ENCODE measurements at places on chromosomes 4 and X.

GRCh38 chr4:123345935-123346300 is 50.7 kb upstream of the SPRY1 start:
- DNase-seq: no peak

DNA sequence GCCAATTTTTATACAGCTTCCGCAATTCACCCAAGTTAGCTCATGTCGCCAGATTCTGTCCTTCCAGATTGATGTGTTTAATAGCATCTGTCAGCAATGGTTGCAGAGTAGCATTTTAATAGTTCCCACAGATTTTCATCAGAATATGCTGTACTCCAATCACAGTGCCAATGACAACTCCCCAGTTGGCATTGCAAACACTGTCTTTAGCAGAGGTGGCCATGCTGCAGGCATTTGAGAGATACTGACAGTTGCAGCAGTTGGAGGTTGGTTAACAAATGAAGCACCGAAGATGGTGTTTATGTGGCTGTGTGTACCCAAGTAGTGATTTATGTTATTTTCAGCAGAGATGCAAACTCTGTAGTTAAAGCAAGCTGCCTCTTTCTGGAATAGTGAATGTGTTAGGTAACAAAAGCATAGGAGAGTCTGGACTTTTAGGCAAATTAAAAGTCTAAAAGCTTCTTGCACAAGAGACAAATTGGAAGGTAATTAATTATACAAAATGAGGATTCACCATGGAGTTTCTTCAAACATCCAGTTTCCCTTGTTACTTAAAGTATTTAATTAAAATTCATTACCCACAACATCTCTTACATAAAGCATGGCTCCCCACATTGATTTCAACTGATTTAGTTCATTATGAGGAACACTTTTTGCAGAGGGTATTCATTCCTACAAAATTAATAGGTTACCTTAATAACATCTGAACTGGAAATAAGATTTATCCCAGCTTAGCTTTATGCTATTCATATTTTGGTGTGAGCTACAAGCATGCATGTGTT is 65.2 kb downstream of the PARM1 start:
- DNase-seq: no peak

- no peak for DNase-seq
These were observed 27.6 kb upstream of the BCORL1 start for GRCh38 chrX:129954804-129955203.

DNA sequence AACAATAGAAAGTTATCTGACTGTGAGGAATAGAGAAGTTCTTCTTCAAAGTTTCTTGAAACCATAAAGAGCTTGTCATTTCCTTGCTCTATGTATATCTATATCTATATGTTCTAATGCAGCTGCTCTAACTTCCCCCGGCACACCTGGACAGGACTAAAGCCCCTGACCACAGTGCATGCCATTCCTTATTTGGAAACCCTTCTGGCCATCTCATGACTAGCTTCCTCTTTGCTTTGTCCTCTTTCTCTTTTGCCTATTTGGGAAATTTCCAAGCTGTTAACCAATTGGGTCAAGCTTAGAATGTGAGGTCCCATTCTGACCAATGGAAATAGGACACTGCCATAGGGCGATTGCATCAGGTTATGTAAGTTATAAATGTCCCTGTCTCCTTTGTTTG is 1481.1 kb downstream of the STIM2 start:
- DNase-seq: no peak

GRCh38 chrX:103453655-103454054 is 65.6 kb downstream of the RAB40A start:
- no peak for DNase-seq

DNA sequence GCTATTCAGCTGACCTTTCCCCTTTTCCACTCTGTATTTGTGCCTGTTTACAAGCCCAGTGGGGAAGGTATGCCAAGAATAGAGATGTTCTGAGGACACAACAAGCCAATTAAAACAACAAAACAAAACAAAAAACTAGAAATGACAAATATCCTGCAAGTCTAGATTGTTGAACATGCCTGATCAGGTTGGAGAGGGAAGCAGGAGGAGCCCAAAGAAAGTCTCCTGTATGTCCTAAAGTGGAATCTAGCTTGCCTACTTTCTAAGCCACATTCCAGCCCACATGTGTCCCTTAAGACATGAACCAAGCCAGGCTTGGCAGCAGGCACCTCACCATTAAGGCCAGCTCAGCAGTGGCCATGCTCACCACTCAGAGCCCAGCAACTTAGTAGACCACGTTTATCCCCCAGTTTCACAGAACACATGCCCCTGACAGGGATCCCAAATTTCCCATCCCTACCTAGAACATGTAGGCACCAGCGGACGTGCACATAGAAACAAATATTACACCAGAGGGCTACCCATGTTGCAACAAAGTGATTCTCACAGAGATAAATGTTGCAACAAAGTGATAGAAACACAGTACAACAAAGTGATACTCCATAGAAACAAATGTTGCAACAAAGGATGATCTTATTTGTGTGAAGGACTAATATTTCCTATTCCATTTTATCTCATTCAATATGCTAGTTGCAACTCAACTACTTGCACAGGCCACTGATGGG is 48.3 kb downstream of the CD99L2 start:
- DNase-seq: no peak

DNA sequence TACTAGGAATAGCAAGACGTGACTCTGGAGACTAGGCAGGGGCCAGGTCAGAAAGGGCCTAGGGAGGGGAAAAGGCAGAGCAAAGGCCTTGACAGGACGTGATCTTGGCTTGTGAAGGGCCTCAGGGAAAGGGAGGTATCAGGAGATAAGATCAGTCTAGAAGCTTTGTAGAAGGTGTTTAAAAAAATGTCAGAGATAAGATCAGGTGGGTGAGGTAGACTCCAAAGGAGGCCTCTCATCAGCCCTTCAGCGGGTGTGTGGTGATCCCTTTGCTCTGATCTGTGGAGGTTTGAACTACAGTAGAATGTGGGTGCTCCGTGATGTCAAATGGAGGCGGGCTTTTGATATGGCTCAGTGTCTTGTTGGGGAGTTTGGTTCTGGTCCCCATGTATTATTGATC is 78.8 kb upstream of the PRPS1 start:
- no peak for DNase-seq

GRCh38 chr4:138405466-138405891 is 163.3 kb upstream of the SLC7A11 start:
- no peak for DNase-seq

GRCh38 chrX:135273162-135273561 is 21.3 kb downstream of the ETDA start:
- DNase-seq: no peak

GRCh38 chr4:38024206-38024509 is 64.0 kb downstream of the PTTG2 start:
- no peak for DNase-seq

DNA sequence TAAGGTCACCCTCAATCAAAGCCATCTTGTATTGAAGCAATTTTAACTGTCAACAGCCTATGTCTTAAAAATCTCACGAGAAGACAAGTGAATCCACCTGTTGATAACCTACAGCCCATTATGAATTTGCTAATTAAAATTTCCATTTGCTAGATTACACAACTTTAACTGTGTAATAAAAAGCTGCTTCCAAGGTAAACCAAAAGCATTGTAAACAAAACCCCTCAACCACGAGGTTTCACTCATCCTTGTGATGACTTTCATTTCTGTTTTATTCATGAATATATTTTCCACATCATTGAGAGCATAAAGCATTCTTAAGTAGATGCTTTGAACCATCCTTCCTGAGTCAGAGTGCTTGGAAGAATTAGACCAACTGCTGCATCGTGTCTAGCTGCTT is 217.5 kb upstream of the GYPA start:
- DNase-seq: no peak

DNA sequence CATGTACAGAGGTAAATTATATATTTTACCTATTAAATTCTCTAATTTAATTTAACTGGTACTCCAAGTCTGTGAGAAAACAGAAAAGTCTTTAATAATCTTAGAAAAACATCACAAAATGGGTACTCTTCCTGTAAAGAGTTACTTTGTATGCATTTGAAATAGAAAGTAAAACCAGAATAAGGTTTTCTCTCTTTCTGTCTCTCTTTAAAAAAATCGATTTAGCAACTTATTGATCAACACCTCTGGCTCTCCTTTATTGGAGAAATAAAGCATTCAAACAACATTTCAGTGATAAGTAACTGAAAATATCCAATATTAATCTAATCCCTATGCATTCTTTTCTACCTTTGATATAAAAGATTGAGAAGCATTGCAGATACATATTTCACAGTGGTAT is 27.4 kb downstream of the ATOH1 start:
- no peak for DNase-seq

- no peak for DNase-seq
These were observed 37.1 kb downstream of the RGS12 start for GRCh38 chr4:3329887-3330286.

DNA sequence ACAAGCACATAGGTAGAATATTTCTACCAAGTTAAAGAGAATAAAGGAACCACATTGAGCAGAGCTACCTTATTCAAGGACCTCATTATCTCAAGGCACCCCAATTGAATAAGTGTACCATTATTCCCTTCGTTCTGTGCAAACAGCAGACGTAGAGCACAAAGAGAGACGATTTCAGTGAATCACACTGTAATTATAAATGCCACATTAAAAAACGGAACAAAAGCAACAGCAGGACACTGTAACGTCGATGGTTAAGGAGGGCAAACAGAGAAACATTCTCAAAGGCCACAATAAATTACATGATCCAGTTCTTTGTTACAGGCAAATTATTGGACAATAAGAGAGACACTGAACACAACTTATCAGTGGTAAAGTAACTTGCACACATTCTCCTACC is 644.1 kb upstream of the TENM3 start:
- no peak for DNase-seq

DNA sequence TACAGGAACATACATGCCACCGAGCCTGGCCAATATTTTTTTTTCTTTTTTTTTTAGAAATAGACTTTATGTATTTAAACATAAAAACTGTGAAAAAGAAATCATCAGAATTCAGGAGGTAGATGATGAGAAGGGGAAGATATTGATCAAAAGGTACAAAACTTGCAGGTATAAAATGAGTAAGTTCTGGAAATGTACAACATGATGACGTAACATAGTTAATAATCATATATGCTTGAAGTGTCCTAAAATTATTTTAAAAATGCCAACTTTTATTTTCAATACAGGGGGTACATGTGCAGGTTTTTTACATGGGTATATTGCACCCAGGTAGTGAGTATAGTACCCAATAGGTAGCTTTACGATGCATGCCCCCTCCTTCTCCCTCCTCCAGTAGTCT is 337.6 kb downstream of the GRID2 start:
- DNase-seq: no peak

GRCh38 chr4:11869191-11869870 is 440.6 kb upstream of the HS3ST1 start:
- no peak for DNase-seq

DNA sequence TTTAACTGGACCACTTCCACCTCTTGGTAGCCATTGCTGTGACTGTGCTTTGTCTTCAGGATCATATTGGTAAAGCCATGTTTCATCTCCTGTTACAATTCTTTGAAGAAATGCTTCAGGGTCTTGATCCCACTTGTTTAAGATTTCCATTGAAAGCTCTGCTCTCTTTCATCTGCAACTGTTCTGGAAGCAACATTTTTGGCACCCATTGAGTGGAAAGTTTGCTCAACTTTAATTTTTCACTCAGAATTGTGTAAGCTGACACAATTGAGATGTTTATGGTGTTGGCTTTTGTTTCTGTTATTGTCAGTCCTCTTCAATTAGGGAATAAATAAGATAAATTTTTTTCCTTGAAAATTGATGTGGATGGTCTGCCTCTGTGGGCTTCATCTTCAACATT is 237.4 kb downstream of the MAPK10 start:
- no peak for DNase-seq

GRCh38 chrX:3504916-3505315 is 158.5 kb upstream of the MXRA5 start:
- no peak for DNase-seq

GRCh38 chrX:53984895-53985294 is 59.4 kb downstream of the PHF8 start:
- DNase-seq: no peak

DNA sequence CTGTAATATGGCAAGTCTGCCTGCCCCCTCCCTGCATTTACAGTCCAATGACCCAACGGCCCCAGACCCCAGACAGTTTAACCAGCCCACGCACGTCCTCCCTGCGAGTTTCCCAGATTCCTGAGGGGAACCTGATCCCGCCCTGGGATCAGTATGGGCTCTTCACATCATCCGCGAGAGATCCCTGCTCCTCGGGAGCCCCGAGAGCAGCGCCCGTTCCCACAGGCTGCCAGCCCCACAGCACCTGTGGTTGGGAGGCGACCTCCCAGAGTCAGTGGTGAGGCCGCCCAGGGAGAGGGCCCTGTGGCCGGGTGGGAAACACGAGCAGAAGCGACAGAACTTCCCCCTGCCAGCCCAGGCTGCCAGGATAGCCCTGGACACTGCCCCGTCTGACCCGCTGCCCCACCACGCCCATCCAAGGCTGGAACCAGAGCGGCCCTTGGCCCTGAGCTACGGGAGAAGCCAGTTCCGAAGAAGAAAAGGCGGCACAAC is 32.8 kb downstream of the TSC22D3 start:
- no peak for DNase-seq

GRCh38 chrX:132651421-132652086 is 162.7 kb upstream of the MBNL3 start:
- no peak for DNase-seq

GRCh38 chr4:73211968-73212367 is 46.6 kb downstream of the ANKRD17 start:
- DNase-seq: no peak

DNA sequence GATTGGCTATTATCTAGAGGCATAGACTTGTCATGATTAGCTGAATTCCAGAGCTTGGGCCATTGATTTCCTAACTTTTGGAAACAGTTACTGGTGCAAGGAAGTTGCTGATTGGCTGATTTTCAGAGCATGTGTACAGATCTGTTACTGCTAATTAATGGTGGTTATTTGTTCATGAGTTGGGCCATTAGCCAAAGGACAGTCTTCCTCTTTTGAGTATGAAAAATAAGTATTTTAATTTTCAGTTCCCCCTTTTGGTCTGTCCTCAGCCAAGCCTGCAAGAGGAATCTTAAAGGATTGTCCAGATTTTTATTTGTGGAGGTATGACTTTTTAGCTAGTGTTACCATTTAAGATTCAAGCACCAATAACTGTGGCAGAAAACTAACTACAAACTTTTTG is 7.0 kb upstream of the DSPP start:
- no peak for DNase-seq

DNA sequence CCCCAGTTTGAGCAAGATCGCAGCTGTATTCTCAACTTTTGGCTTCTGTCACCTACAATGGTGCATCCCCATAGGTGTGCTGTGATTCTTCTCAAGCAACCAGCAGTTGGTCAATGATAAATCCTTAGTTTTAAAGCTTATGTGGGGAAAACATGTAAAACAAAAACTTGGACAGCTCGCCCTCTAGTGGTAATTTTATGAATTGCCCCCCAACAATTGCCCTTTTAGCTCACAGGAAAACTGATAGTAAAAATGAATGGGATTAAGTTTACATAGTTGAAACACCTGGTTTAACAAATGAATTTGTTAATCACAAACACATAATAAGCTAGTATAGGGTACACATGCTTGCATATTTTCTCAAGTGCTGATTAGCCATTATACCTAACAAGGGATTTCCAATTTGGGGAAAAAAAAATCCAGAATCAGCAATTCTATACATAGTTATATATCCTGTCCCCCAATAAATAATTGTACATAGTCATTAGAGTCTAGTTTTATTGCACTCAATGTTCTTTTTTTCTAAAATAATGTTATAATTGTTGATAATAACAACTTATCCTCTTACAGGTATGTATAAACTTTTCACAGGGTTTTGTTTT is 30.1 kb downstream of the TEX13A start:
- DNase-seq: no peak
